ENCODE measurements at places on chromosomes 5 and 9. TPM values are rescaled to one million over a fixed set of nuclear protein-coding genes. Genes with fewer than 3 reads are reported as not detected.
A peak's percentile ranks its signal among the peaks of the same experiment; 100 is the strongest.

NDUFS6 gene
- total RNA-seq = 63.0 TPM

IFNB1 gene
- not detected for total RNA-seq

CCDC192 gene
- total RNA-seq = not detected

GRCh38 chr5:149405550-149406202 lies 26.6 kb upstream of the IL17B start:
- DNase-seq = no peak

DNA sequence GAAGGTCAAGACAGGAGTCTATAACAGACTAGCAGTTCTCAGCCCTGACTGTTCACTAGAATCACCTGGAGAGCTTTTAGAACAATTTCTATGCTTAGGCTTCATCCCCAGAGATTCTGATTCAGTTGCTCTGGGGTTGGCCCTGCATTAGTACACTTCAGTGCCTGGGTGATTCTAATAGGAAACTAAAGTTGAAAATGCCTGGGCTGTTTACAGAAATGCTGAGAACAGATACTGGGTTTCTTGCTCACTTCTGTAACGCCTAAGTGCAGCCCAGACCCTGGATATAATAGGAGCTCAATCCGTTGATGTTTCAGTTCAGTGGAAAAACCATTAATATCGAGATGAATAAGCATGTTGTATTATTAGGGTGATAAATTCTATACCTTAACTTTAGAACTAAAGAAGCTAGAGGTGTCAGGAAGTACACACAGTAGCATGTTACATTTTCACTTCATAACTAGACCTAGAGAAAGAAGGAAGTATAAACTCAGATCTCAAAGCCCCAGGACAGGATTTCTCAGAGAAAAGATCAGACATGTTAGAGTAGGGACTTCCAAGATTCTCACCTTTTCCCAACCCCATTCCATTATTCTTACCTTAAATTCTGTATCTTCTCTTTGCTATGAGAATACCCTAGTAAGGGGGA lies 20.4 kb downstream of the HAVCR2 start:
- DNase-seq = no peak

DNA sequence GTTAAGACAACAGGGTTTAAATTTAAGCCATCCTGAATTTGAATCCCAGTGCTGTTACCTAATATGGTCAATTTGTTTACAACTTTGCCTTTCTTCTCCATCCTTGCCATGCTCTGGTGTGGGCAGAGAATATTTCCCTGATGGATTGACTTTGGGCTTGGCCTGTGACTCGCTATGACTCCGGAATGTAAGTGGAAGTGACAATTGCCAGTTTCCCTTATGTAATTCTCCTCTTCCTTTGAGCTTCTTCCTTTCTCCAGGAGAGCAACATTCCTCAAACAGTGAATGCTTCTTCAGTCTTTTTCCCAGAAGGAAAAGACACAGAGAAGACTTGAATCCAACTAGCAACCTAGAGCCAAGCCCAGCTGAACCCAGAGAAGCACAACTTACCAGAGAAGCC lies 159.1 kb downstream of the LURAP1L start:
- peak; percentile 29 for DNase-seq

- DNase-seq = peak; percentile 80
Observed at GRCh38 chr5:32589942-32590869, 4.8 kb downstream of the SUB1 start.

DNA sequence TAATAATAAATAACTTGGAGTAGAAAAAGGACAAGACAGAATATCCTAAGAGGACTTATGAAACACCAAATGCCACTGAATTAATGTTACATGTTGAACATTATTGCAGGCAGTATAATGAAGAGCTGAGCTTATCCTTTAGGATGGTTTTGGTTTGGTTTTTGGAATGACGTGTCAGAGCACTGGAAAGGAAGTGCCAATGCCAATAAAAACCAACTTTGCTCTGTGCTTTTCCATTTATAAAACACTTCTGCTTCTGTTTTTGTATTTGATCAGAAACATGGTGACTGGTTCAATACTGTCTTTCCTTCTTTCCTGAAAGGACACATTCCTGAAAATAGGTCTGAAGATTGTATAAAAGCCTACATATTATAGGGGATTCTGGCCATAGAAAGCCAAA lies 4.2 kb downstream of the MEGF10 start:
- DNase-seq = no peak

- DNase-seq = no peak
Observed at GRCh38 chr5:5929291-5930020, 448.9 kb downstream of the MED10 start.

GRCh38 chr9:16410601-16411280 lies 459.7 kb downstream of the BNC2 start:
- DNase-seq = no peak
